ENCODE measurements at places on chromosomes 2 and 18. TPM values are rescaled to one million over a fixed set of nuclear protein-coding genes. Genes with fewer than 3 reads are reported as not detected.

The RGPD3 gene
- total RNA-seq, result 0.73 TPM

The CIB4 gene
- not detected for total RNA-seq

The HOXD12 gene
- total RNA-seq, result not detected

The GREB1L gene
- total RNA-seq, result 28.9 TPM

The SLC9A2 gene
- 0.33 TPM for total RNA-seq

DNA sequence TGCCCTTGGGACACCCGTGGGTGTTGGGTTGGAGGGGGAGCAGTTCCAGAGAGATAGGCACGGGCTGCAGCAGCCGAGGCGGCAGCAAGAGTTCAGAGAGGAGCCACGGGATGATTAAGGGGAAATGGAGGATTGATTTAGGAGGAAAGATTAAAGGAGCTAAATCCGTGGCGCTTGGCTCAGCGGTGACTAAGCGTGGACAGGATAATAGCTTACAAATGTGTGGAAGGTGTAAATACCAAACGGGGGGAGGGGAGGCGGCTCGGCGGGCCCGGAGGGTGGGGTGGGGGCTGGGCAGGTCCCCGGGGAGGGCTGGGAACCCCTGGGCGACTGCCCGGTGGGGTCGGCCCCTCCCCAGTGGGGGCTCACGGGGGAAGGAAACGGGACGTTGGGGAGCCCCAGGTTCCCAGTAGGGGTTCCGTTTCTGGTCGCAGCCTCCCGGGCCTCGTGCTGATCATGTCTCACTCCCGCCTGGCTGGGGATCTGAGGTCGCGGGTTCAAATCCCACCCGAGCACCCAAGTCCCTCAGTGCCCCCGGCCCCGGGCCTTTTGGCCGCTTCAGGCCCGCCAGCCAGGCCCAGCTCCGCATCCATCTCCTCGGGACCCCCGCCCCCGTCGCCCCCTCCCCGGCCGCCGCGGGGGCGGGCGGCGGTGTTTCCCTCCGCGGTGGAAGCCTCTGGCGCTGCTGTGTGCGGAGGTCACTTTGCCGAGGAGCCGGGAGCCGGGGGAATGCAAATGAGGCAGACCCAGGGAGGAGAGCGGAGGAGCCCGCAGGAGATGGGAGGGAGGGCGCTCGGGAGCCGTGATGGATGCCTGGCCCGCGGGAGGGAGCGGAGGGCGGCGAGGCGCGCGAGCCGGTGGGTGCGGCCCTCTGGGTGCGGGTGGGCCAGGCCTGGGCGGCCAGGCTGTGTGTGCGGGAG is 8.1 kb downstream of the ASIC4 start:
- no peak overlapping the region for H3K4me3 ChIP-seq
- H3K27me3 ChIP-seq, result peaks cover 18% of the 10 kb centered on the region
- no peak for DNase-seq
- H3K27ac ChIP-seq, result no peak overlapping the region
- peaks cover 16% of the 10 kb centered on the region for H3K4me1 ChIP-seq
- H3K36me3 ChIP-seq, result no peaks in the 10 kb centered on the region

- no peaks in the 10 kb centered on the region for H3K36me3 ChIP-seq
- DNase-seq, result no peak
- no peaks in the 10 kb centered on the region for H3K27me3 ChIP-seq
- no peak overlapping the region for H3K27ac ChIP-seq
- no peaks in the 10 kb centered on the region for H3K4me1 ChIP-seq
Measured at GRCh38 chr18:408367-408766, 92.1 kb downstream of the COLEC12 start.

DNA sequence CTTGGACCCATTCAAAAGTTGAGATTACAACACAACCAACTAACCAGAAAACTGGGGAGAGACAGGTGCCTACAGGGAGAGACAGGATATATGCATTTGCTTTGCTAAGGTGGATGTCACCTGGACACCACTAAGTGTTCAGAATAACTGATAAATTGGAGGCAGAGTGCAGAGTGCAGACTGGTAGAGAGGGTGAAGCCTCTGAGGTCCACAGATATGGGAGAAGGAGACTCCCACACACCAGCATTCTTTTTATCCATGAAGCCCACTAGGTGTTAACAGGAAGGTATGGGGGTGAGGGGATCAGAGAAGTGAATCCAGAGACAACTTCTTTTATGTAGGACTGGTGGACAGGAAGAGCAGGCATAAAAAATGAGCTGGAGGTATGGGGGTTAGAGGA is 1310.0 kb upstream of the ZEB2 start:
- H3K36me3 ChIP-seq, result no peaks in the 10 kb centered on the region
- H3K4me3 ChIP-seq, result no peak overlapping the region
- H3K4me1 ChIP-seq, result no peaks in the 10 kb centered on the region
- no peaks in the 10 kb centered on the region for H3K27me3 ChIP-seq
- no peak overlapping the region for H3K27ac ChIP-seq

- peaks cover 9% of the 10 kb centered on the region for H3K4me1 ChIP-seq
- DNase-seq, result no peak
- H3K27ac ChIP-seq, result no peak overlapping the region
- H3K4me3 ChIP-seq, result no peak overlapping the region
- no peaks in the 10 kb centered on the region for H3K27me3 ChIP-seq
Measured at GRCh38 chr2:120614901-120615300, 120.8 kb upstream of the GLI2 start.

- no peaks in the 10 kb centered on the region for H3K36me3 ChIP-seq
- no peak for DNase-seq
- no peak overlapping the region for H3K27ac ChIP-seq
Measured at GRCh38 chr18:50405582-50406271, 30.9 kb downstream of the SKA1 start.

DNA sequence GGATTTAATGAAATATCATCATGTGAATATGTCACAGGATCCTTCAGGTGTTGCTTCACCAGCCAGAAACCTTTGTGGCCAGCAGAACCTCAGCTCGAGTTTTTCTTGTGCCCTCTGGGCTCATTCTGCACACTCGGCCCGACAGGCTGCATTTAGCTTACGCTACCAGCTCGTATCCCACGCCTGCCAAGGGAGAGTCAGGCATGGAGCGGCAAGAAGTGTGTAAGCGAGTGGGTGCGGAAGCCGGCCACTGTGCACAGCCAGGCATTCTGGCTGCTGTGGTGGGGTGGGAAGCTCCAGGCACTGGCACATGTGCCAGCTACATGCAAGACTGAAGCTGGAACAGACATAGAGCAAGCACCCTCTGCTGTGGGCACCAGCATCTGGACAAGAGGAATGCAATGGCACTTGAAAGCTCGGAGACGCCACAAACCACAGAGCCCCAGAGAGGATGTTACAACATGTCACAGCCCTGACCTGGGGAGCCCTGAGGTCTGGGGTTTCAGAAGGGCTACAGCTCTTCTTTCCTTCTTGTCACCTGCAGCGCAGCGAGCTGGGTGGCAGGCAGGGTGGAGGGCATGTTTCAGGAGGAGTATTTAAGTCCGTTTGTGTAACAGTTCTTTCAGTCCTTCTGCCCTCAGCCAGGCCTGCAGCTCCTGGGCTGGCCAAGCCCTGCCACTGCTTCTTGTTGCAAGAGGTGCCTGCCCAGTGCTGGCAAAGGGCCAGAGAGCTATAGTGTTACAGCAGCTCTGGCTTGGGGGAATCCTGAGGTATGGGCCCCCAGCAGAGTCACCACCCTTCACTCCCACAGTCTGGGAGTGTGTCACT is 257.3 kb upstream of the HNMT start:
- no peak overlapping the region for H3K27ac ChIP-seq
- H3K27me3 ChIP-seq, result no peaks in the 10 kb centered on the region
- no peaks in the 10 kb centered on the region for H3K4me1 ChIP-seq
- no peak for DNase-seq

DNA sequence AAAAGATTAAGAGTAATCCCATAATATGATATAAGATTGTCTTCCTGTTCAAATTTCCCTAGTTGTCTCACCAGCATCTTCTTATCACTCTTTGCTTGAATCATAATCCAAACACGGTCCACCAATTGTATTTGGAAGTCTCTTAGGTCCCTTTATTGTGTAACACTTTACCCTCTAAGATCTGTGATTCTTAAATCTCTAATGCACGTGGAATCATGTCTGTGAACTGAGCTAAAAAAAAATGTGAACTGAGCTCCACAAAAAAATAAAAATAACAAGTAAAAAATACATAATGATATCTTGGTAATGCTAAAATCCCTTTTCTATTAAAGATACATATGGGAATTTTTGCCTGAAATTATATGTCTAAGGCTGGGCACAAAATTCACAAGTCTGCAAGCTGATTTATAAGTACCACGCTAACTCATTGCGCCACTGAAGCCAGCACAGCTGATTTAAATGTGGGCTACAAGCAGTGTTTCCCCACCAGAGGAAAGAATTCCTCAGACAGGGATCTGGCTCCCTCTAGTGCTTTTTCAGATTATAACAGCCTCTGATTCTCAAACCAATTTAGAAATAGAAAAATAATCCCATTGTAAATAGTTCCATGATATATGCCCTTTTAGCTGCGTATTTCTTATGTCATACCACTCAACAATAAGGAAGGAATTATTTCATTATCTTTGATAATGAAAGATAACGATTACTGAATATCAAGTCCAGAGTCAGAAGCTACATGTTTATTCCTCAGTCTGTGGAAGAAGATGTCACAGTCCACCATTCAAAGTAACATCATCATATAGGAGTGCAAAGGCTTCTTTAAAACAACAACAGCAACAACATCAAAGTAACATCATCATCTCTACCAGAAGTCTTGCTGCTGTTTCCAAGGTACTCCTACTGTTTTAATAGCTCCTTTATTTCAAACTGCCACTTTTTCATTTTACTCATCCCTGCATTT is 22.9 kb downstream of the RBM43 start:
- no peak overlapping the region for H3K27ac ChIP-seq
- DNase-seq, result peak; percentile 49
- no peaks in the 10 kb centered on the region for H3K4me1 ChIP-seq
- no peaks in the 10 kb centered on the region for H3K27me3 ChIP-seq
- no peak overlapping the region for H3K4me3 ChIP-seq

DNA sequence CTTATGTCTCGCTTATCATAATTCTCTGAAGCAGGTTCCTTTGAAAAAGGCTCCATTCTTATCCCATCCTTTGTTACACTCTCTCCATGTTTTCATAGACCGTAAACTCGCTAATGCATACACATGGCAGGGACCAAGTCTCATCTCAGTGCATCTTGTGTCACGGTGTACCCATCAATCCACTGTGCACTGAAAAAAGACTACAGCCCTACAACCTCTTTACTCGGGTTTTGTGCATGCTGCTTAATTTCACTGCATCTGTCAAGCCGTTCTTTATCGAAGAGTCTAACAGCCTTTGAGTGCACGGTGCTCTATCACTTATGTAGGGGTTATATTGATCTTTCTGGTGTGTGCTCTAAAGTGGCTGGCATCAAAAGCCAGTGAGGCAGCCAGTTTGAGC is 302.9 kb upstream of the ERBB4 start:
- no peak for DNase-seq
- no peaks in the 10 kb centered on the region for H3K36me3 ChIP-seq
- no peaks in the 10 kb centered on the region for H3K27me3 ChIP-seq
- H3K27ac ChIP-seq, result no peak overlapping the region
- H3K4me3 ChIP-seq, result no peak overlapping the region

GRCh38 chr2:221085341-221085900 is 486.7 kb downstream of the EPHA4 start:
- DNase-seq, result no peak
- H3K36me3 ChIP-seq, result no peaks in the 10 kb centered on the region
- no peak overlapping the region for H3K27ac ChIP-seq
- H3K27me3 ChIP-seq, result no peaks in the 10 kb centered on the region

DNA sequence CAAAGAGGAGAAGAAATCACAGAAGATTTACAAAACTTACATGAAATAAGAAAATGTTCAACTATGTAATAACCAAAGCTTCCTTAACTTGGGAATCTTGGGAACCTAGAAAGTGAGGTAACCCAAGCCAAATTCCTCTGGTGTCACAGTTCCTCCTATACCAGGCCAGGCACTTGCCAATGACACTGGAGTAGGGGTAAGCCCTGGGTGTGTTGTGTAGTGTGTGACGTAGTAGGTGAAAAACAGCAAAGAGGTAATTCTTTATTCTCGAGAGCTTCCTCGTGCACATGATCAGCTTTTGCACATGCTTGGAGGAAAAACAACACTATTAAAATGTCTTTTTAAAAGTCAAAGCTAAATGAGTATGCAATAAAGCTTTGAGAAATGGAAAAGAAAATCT is 118.0 kb downstream of the METTL8 start:
- peaks cover 31% of the 10 kb centered on the region for H3K4me1 ChIP-seq
- no peak overlapping the region for H3K27ac ChIP-seq
- H3K4me3 ChIP-seq, result no peak overlapping the region
- no peak for DNase-seq
- no peaks in the 10 kb centered on the region for H3K36me3 ChIP-seq
